ENCODE measurements at places on chromosomes 16 and 17.
A peak's percentile ranks its signal among the peaks of the same experiment; 100 is the strongest.

DNA sequence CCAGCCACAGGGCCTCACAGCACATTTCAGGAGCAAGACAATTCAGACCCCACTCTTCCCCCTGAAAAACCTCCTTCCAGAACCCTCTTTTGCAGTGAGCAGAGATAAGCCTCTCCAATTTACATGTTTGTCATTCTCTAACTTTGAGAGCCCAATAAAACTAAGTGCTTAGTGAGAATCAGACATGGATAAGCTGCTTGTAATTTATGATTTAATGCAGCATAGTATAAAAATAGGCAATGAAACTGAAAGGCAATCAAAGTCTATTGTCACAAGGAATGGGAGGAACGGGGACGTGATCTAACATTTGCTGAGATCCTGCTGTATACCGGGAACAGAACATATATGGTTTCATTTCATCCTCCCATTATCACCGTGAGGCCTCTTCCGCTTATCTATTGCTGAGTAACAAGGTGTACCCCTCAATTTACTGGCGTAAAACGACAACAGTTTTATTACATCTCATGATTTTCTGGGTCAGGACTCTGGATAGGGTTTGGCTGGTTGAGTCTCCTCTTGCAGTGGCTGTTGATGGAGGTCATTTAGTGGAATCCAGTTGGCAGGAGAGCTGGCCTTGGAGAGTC, 597.4 kb downstream of the MAF start:
- DNase-seq: no peak

GRCh38 chr17:45273551-45273957, 11.7 kb upstream of the SPATA32 start:
- no peak for DNase-seq

GRCh38 chr16:16120382-16121184, 102.7 kb downstream of the ABCC6 start:
- DNase-seq: no peak

- no peak for DNase-seq
Observed at GRCh38 chr17:80986816-80987475, 4.7 kb upstream of the CHMP6 start.

DNA sequence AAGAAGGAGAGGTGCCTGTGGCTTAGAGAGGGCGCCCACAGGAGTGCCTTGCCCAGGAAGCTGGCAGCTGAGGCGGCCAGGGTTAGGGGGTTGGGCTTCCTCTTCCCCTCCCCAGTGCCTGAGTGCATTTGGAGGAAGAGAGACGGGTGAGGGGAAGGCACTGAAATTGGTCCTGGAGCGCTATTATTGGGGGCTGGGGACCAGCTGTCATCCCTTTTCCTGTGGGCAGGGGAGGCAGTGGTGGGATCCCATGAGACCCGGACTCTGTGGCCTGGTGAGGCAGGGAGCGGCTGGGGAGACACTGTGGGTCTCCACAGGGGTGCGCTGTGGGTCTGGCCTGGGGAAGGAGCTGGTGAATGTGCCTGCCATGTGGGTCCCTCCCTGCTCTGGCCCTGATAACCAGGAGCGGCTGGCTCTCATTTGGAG, 259.7 kb downstream of the SEC14L1 start:
- no peak for DNase-seq

DNA sequence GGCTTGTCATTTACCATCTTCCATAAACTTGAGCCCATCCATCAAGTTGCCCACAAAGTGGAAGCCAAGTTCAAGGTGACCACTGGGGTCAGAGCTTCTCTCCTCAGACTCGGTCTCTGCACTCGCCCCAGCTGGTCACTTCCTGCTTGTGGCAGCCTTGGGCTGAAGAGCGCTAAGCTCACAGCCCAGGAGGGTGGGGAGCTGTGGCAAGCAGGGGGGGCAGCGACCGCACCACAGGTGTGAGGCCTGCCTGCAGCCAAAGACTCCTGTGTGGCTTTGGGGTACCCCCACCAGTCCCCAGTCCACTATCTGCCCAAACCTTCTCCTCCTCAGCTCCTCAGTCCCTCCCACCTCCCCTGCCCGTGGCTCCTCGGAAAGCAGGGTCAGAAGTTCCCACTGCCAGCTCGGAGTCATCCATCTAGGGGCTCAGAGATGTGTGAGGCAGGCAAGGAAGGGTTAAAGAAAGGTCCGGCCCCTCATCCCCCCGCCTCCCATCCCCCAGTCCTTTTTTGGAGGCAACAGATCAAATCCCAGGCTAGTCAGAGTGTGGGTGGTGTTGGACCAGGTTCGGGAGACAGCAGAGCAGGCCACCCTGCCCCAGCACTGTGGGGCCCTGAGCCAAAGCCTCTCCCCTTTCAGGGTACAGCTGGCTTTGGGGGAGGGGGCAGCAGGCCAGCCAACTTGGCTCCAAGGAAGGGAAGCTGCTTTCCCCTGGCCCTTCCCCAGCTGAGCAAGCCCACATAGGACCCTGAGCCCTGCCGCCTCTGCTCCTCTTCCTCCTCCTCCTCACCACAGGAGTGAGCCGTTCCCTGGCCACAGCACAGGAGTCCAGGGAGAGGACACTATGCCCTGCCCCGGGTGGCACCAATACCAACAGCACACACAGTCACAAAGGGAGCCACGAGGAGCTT, 3.2 kb downstream of the CSF3 start:
- no peak for DNase-seq

DNA sequence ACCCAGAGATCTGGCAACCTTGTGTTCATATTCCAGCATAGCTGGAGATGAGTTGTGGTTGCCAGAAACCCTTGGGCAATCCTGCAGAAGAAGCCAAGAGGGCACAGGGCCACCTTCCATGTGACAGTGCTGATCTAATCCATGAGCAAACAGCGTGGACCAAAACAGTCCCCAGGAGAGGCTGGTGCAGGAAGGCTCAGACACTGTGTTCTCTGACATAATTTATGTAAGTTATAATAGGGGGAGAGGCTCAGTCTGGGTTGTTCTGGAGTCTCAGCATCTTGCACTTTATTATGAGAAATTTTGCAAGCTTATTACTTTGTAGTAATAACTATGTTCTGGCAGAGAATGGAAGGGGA, 273.9 kb downstream of the HAPSTR1 start:
- DNase-seq: no peak

DNA sequence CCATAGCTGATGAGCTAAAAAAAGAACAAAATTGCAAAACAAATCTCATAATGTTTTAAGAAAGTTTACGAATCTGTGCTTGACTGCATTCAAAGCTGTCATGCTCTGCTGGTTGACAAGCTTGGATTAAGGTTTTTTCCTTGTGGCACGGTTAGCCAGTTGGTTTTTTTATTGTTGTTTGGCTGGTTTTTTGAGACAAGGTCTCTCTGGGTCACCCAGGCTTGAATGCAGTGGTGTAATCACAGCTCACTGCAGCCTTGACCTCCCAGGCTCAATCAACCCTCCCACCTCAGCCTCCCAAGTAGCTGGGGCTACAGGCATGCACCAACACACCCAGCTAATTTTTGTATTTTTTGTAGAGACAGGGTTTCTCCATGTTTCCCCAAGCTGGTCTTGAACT, 45.7 kb downstream of the PHKB start:
- DNase-seq: no peak

DNA sequence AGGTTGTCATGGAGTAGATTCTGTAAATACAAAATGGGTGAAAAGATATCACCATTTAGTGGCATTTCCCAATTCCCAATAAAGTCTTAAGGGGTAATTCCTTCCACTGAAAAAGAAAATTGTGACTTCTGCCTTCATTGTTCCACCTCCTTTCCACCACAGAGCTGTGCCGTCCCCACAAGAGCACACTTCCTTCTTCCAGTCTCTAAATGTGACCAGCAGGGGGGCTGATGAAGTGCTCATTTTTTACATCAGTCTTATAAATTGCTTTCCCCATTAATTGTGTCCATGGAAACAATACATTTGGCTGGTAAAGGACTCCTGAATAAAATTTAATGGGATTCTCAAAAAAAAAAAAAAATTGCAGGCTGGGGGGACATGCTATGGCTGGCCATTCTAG, 260.8 kb upstream of the PSMD7 start:
- DNase-seq: peak; percentile 18

DNA sequence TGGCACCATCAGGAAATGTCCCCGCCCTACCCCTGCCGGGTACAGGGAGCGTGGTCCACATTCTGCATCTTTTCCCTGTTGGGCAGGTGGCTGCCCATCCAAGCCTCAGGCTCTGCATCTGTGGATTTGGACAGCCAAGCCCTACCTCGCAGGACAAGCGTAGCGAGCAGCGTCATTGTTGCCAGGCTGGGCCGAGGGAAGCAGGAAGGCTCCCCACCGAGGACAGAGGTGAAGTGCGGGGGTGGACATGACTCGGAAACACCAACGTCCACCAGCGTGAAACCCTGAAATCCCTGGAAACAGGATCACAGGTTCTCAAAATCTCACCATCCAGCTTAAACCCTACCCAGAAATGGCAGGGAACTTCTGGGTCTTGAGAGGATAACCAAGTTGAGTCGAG, 73.6 kb downstream of the SOCS1 start:
- DNase-seq: no peak

DNA sequence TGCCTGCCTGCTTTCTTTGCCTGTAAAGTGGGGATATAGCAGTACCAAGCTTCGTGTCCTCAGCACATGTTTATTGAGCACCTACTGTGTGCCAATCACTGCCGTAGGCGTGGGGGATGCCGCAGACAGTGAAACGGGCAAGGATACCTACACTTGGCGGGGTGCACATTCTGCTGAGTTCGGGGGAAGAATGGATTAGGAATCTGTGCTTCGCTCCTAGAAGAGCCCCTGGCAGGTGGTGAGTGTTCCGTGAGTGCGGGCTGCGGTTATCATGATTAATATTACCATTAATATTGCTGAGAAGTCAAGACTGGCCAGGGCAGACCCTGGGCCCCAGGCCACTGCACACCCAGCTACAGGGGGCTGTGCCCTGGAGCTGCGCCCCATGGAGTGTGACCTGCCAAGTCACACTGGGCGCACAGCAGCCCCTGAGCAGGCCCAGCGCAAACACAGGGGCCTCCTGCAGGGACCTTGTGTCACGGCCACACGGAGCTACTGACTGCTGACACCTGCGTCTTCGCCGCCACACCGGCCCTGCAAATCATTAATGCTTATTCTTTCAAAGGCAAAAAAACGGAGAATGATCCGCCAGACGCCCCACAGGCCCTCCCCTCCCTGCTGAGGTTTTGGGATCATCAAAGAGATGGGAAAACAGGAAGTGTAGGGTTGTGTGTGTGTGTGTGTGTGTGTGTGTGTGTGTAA, 213.4 kb upstream of the GSE1 start:
- DNase-seq: no peak

DNA sequence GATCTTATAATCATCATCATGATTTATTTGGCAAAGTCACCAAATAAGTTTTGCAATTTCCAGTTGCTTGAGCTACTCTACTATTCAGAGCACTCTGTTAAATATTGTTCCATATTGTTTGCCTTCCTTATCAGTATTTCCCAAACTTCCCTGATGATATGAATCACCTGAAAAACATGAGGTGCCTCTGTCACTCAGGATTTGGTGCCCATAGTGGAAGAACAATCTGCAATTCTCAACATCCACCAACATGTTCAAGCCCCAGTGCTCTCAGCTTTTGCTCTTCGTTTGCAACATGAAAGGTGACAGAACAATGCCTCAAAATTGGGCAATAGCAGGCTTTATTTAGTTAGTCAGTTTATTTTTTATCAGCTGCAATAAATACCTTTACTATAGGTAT, 28.6 kb upstream of the WSB1 start:
- DNase-seq: no peak

GRCh38 chr17:74842599-74843351, 16.9 kb downstream of the GRIN2C start:
- DNase-seq: peak; percentile 96

DNA sequence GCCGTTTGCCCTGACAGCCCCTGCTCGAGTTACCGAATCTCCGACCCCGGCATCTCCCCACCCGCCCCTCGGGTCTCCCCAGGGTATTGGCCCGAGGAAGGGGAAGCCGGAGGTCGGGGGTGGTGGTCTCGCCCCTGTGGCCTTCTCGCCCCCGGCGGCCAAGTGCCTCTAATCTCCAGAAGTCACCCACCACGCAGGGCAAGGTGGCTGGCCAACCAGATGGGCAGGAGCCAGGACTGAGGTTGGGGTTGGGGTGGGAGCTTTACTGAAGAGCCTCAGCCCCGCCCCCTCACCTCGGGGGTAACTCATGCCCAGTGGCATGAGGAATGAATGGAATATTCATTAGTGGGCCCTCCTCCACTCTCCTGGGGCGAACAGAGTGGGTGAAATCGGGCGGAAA, 637 bp downstream of the DHRS11 start:
- peak; percentile 52 for DNase-seq

DNA sequence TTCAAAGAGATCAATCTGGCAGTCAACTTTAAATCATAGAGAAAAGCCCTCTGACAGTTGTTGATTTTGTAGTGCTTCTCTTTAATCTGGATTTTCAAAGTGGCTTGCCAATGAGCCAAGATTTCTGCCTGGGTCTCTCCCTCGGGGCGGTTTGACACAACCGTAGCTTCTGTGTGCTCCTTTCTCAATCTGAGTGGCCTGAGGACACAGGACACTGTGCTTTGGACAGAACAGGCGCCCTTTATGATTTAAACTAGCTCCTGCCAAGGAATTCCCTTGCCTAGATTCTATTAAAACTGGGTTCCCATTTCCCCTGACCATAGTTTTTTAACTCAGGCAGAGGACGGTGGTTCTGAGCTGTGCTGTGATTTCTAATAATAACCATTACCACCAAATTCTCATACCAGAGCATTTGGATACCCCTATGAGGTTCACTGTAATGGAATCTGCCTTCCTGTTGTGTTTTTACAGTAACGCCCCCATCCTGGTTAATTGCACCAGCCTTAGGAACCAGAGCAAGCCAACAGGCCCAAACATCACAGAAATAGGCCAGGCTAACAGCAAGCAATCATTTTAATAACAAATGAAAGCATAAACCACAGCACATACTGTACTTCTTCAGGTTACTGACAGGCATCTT, 4.0 kb downstream of the ZFHX3 start:
- peak; percentile 66 for DNase-seq

GRCh38 chr16:49017501-49017900, 264.1 kb downstream of the CBLN1 start:
- DNase-seq: no peak

DNA sequence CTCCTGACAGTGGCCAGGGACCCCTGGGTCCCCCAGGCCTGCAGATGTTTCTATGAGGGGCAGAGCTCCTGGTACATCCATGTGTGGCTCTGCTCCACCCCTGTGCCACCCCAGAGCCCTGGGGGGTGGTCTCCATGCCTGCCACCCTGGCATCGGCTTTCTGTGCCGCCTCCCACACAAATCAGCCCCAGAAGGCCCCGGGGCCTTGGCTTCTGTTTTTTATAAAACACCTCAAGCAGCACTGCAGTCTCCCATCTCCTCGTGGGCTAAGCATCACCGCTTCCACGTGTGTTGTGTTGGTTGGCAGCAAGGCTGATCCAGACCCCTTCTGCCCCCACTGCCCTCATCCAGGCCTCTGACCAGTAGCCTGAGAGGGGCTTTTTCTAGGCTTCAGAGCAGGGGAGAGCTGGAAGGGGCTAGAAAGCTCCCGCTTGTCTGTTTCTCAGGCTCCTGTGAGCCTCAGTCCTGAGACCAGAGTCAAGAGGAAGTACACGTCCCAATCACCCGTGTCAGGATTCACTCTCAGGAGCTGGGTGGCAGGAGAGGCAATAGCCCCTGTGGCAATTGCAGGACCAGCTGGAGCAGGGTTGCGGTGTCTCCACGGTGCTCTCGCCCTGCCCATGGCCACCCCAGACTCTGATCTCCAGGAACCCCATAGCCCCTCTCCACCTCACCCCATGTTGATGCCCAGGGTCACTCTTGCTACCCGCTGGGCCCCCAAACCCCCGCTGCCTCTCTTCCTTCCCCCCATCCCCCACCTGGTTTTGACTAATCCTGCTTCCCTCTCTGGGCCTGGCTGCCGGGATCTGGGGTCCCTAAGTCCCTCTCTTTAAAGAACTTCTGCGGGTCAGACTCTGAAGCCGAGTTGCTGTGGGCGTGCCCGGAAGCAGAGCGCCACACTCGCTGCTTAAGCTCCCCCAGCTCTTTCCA, 25.1 kb downstream of the C1QTNF1 start:
- no peak for DNase-seq

- no peak for DNase-seq
Observed at GRCh38 chr16:81830845-81831540, 51.9 kb downstream of the PLCG2 start.

All from AG08396 (cell line).